ENCODE measurements at places on chromosomes 4 and X. TPM values are rescaled to one million over a fixed set of nuclear protein-coding genes. Genes with fewer than 3 reads are reported as not detected.

RIPPLY1 gene
- not detected for total RNA-seq

ANXA3 gene
- total RNA-seq, result 60.6 TPM

PPEF2 gene
- not detected for total RNA-seq

CT45A2 gene
- total RNA-seq, result not detected

DKK2 gene
- not detected for total RNA-seq

IRF2 gene
- 31.8 TPM for total RNA-seq

NAA10 gene
- total RNA-seq, result 88.2 TPM

GRID2 gene
- not detected for total RNA-seq

P2RY4 gene
- total RNA-seq, result not detected

RNF150 gene
- 0.23 TPM for total RNA-seq

MSX1 gene
- 9.0 TPM for total RNA-seq

MAGEA12 gene
- total RNA-seq, result not detected

RHOXF2 gene
- not detected for total RNA-seq

GLRA3 gene
- not detected for total RNA-seq
